Stimulated activated CD4-positive, alpha-beta T cell treated with anti-CD3 and anti-CD28 coated beads, TNF-alpha, amount 100 ng/mL, for 24 hours (primary cell): ENCODE measurements at places on chromosomes 12 and 14.

DNA sequence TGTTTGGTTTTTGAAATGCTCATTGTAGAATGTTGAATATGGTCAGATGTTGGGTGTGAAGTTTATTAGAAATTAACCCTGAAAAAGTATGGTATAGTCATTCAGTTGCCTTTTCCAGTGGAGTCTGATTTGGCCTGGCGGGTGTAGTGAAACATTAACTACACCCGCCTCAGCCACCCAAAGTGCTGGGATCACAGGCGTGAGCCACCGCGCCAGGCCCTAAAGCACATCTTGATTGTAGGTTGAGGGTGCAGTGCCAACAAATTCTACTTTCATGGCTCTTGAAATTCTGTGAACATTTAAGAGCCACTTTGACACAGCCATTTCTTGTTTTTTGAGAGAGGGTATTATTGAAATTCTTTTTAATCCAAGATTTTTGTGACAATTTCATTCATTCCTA, 624.9 kb downstream of the DIO2 start:
- no peak for DNase-seq

- DNase-seq = no peak
Observed at GRCh38 chr12:92971859-92972524, 42.9 kb upstream of the EEA1 start.

DNA sequence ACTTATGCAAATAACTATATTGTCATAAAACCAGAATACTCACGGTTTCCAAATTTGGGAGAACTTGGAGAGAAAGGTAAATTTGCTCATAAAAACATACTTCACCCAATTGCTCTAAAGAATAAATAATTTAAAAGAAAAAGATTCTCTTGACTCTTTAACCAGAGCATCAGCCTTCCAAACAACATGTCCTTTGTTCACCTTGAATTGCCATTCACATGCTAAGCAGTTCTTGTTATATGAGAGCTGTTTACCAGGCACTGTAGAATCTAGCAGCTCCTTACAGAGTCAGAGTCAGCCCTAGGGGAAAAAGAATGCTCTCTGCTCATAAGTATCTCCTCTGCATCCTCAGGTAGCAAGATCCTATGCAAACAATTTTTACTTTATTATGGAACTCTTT, 10.2 kb downstream of the SLCO1A2 start:
- no peak for DNase-seq

DNA sequence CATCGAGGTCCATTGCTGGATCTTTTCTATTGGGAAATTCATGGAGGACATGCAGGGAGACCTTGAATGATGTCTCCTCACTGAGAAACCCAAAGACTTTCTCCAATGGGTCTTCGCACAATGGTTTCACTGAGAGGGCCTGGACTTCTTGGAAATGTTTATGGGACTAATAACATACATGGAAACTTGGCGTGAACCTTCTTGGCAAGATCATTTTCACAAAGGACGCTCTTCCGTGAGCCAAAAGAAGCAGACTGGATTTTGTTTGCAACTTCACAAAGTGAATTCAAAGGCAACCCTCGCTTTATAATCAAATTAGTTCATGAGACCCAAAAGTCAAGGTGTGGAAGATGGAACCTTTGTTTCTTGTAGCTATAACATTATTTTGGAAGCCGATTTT, 154.4 kb downstream of the TMEM132C start:
- no peak for DNase-seq

- DNase-seq = no peak
Observed at GRCh38 chr12:58269476-58269875, 328.1 kb downstream of the ATP23 start.

GRCh38 chr14:102187568-102188001, 47.9 kb downstream of the WDR20 start:
- no peak for DNase-seq

DNA sequence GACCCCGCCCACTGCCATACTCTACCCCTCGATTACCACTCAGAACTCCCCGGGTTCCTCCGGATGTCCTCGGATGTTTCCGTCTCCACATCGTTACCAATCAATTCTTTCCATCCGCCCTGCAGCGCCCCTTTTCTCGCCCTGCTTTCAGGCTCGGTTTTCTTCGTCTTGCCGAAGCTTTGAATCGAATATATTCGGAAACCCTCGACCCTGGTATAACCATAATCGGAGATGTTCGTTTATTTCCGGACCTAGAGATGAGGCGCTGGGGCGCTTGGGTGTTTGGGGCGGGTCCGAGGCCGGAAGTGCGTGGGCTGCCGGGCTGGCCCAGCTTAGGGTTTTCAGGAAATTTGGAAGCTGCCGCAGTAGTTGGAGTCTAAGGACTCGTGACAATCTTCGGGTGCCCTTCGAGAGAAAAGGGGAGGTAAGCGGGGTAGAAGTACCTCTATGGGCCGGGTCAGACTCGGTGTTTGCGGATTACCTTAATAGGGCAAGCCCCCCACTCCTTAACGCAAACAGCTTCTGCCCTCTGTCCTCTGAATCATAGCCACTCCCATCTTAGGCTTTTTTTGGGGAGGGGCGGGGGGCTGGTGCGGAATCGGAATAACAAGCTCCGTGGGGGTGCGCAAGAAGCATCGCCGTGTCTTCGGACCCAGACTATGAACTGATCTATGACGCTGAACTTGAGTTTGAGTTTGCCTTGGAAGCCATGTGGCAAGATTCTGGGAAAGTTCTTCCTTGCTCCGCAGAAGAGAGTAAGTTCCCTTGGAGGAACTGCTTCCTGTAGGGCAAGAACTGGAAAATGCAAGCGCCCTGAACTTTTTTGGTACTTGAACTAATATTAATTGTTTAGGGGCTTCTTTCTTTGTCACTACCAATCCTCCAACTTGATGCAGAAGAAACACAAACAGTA, at the start of gene C14orf119:
C14orf119 (plus strand) TSS at position 310 of the 913 bp plus-strand sequence. CDS start 2,154 bp downstream, outside the sequence.
- peak; percentile 100 for DNase-seq

DNA sequence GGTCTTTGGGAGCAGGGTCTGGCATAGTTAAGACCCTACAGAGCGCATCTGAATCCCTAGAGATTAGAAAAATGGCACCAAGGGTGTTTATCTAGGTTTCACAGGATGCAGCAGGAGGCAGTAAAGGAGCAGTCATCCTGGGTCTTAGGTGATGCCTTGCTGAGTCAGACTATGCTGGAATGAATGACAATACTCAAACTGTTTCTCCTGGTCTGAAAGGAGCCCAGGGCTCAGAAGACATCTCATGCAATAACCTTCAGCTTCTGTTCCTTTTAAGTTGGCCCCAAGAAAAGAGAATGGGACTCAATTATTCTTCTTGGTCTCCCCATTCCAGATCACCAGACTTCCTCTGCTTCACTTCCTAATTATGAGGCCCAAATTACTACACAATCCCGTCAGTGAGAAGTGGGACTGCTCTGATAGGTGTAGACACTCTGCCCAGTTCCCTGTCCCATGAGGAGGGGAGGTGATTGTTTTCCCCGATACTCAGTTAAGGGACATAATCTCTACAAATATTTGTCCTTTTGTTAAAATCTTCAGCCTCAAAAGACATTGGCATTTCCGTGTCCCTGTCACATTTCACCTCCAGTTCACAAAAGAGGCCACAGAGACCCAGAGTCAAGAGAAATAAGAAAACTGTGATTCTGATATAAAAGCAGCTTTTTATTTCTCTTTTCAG, 14.8 kb upstream of the APOF start:
- DNase-seq = no peak

DNA sequence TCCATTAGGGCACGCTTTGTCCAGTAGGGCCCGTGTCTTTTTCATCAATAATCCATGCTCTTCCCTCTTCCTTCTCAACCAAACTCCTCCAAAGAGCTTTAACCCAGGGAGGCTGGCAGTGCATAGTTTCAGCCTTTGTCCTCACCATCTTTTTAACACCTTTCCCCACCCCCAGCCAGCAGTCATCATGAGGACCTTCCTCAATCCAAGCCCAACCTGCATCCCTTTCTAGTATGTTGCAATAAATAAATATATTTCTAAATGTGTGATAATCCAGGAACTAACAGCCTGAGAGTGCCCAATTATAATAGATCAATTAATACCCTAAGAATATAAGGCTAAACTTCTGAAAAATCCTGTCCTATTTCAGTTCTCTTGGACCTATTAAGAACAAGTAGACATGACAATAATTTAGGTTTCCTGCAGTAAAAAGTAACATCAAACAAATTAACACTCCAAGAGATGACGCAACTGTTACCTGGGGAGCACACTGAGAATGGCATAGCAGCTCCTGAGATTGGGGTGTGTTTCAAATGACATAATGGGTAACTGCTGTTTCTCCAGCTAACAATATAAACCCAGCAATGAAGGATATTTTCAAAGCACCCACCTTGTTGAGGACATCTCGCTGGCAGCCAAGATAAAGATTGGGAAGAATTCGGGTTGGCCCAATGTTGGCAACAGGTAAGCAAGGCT, 62.6 kb downstream of the DUSP16 start:
- no peak for DNase-seq

DNA sequence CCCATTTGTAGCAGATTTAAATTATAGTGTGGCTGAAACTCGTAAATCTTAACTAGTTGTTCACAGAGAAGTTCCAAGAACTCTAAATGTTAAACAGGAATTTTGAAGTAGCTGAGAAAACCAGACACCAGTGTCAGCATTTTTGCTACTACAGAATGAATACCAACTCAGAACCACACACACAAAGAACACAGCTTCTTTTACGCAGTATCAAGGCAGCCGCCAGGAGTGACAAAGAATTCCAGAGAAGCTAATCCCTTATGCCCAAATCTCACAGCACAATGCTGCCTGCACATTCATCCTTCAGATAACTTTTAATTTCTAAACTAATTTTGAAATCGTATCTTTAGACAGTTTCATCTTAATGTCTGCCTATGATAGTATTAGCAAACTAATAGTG, 37.4 kb downstream of the SLC6A15 start:
- no peak for DNase-seq

DNA sequence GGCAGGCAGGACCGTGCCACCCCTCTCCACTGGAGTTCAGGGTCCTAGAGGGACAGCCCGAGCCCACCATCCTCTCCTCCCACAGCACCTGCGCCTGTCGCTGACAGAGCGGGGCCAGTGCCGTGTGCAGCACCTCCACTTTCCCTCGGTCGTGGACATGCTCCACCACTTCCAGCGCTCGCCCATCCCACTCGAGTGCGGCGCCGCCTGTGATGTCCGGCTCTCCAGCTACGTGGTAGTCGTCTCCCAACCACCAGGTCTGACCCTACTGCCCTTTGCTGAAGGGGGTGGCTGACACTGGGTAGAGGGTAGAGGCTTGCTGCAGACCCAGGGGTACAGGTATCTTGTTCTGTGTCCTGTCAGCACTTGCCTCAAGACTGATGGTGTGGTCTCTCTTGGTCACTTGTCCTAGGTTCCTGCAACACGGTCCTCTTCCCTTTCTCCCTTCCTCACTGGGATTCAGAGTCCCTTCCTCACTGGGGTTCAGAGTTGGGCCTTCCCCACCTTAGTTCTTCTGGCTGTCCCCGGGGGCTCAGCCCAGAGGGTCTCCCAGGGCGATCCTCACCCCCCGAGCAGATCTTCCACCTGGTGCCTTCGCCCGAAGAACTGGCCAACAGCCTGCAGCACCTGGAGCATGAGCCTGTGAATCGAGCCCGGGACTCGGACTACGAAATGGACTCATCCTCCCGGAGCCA, 42.0 kb downstream of the SH2B3 start:
- DNase-seq = no peak

- DNase-seq = no peak
Observed at GRCh38 chr14:26863736-26864135, 265.9 kb upstream of the NOVA1 start.

DNA sequence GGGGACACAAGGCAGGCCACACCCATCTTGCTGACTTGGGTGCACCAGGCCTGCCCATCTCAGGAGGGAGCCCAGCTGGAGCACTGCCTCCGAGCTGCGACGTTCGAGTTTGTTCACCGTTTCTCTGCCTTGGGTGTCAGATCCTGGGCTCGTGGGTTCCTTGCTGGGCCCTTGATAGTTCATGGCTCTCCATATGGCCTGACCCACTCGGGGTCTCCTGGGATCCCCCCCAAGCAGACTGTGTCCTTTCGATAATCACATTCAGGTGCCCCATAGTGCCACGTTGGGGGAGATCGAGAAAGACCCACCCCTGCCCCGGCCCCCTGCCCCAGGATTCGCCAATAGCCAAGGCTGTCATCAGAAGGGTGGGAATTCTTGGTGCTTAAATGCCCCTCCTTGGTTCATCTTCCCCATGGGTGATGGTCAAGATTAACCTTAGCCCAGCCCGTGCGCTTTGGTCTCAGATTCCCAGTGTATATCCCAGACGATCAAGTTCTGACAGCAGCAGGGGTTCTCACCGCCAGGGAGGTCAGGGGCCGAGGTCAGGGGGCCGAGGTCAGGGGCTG, 7.4 kb downstream of the RFLNA start:
- no peak for DNase-seq

DNA sequence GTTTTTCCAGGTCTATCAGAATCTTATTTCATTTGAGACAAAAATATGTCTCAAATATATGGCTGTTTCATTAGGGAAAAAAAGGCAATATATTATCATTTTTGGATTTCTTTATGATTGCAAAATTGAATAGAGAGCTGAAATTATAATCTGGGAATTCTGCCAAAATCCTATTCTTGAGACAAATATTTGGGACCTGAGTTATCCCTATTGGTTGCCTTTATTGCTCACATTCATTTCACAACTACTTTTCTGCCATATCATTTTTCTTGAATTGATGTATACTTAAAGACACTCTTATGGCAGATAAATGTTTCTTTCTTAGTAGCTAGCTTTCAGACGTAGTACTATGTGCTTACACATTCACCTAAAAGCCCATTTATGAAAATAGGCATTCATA, 241.6 kb upstream of the NOVA1 start:
- DNase-seq = no peak

- DNase-seq = no peak
Observed at GRCh38 chr12:53078425-53079225, 565 bp downstream of the SPRYD3 start.

- no peak for DNase-seq
Observed at GRCh38 chr12:49198431-49199155, 9.7 kb upstream of the TUBA1A start.

- peak; percentile 71 for DNase-seq
Observed at GRCh38 chr14:24430682-24431568, 1.2 kb downstream of the KHNYN start.
